ENCODE measurements at places on chromosomes 12 and 14.

DNA sequence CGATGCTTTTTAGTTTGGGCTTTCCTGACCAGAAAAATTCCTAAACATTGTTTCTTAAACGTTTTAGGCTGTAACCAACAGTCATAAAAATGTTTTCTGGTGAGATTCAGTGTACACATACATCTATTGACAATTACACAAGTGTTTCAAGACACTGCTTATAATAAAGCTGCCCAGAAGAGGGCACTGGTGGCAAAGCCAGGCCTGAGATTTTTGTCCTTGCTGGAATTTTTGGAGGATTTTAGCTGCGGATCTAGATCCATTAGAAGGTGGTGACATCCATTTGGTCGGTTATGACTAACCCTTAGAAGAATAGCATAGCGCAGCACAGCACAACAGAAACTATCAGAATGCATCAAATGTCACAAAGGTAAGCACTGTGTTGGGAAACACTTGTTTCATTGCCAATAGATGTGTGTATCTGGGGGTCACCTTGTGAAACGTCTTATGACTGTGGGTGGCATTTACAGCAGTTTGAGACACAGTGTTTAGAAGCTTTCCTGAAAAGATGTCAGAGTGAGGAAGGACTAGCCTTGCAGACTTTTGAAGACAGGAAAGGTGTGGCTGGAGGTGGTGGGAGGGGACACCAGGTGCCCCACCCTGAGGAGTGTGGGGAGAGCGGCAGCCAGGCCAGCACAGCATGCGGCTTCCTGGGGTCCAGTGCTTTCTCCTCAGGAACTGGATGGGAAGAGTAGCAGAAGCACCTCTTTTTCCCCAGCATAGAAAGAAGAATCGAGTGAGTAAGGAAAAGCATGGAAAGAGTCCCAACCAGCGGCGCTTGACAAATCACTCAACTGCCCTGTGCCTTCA lies 54.7 kb upstream of the FKBP4 start:
- no peak for DNase-seq

DNA sequence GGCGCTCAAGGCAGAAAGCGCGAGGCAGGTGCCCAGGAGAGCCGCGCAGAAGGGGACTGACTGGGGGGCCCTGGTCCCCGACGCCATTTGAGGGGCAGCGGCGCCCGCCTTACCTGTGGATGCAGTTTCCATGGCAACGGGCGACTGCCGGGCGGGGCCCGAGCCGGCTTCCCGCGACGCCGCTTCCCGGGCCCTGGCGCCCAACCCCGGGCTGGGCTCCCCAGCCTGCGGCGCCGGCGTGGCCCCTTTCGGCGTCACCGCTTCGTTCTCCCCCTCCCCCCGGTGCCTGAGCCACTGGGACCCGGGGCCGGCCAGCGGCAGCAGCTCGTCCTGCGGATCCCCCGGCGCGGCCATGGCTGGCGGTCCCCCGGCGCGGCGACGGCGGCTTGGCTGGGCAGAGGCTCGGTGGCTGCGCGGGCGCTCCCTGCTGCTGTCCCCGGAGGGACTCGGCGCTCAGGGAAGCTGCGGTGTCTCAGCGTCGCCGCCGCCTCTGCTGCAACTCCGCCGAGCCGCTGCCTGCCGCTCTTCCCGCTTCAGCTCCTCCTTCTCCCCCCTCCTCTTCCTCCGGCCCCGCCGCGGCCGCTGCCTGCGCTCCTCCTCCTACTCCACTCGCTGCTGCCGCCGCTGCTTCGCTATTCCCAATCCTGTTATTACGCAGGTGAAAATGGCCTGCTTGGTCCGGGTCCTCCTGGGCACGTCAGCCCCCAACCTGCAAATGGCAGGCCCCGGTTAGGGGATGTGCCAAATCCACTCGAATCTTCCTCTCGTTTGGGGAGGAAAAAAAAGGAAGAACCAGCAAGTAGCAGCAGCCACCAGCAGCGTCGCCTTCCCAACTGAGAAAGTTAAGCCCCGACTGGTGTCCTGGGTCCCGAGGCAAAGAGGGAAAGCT lies at the start of gene RTN1:
RTN1 (minus strand) TSS at position 500 of the 889 bp plus-strand sequence; CDS start at position 354, 146 bp downstream.
- peak; percentile 13 for DNase-seq

- no peak for DNase-seq
These were observed 92.6 kb downstream of the KIF26A start for GRCh38 chr14:104230946-104231345.

DNA sequence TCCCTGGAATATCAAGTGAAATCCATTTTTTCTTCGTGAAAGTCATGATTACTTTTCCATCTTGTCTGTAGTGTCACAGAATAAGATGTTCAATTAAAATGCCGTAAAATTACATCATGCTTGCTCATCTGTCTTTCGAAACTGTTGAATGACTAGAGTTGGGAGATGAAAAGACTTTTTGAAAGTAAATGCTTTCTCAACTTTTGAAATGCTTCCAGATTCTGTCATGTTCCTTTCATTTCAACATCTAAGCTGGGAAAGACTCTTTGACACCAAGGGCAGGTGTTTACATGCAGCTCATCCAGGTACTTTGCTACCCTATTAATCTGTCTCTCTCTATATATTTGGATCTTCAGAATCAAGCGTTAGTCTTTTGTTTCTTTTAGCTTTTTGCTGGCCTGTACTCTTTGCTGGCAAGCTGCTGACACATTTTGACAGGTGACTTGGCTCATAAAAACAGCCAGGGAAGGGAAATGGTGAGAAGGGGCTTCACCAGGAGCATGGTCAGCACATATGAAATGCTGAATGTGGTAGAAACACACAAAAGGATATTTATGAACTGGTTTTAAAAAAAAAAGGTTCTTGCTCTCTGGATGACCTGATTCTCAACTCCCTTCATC lies 77.0 kb upstream of the METAP2 start:
- no peak for DNase-seq

GRCh38 chr14:65788876-65789275 lies 376.3 kb downstream of the FUT8 start:
- no peak for DNase-seq

DNA sequence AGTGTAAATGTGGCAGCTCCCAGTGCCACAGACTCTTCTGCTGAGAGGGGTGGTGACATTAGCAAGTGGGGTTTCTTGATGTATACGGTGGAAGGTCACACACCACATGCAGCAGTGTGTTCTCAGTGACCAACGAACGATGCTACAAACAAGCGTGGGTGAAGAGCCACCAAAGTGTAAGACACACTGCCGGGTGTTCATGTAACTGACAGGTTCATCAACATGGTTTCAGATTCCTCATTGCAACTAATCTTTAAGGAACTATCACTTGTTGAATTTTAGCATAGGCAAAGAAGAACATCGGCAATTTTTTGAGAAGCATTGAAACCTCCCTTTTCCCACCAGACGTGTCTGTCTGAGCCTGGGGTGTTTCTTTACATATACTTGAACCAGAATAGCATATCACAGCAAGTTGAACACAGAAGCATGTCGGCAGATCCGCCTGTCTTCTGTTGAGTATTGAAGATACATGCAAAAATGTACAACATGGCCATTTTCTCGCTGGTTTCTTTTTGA lies 58.8 kb downstream of the PPP2R5C start:
- peak; percentile 59 for DNase-seq

GRCh38 chr12:131620520-131620919 lies 90.4 kb upstream of the SFSWAP start:
- no peak for DNase-seq

GRCh38 chr12:53766881-53767280 lies 15.1 kb upstream of the CISTR start:
- no peak for DNase-seq

GRCh38 chr12:105945880-105946279 lies 192.9 kb downstream of the NUAK1 start:
- no peak for DNase-seq

DNA sequence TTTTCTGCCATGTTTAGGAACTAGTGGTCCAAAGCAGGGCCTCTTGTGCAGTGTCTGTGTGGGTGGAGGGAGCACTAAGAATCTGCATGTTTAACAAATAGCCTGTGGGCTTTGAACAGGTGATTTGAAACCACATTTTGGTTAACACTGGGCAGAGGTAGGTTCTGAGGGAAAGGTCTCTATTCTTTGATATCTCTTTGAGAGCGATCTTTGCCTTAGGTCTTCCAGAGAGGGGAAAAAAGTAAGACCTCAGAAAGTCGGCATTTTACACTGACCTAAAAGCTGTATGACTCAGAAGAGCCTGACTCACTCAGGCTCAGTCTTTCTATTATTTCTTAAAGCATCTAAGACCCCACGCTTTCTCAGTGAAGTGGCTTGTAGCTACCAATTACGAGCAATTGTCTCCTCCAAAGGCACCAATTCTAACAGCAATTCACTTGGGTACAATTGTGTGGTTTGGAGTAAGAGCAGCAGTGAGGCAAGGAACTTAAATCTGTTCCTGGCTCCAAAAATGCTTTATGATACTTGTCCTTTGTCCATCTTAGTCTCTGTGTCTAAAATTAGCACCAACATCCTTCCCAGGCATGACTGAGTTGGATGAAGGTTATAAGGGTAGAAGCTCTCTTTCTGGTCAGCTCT lies 8.8 kb downstream of the EIF2B2 start:
- DNase-seq = no peak

DNA sequence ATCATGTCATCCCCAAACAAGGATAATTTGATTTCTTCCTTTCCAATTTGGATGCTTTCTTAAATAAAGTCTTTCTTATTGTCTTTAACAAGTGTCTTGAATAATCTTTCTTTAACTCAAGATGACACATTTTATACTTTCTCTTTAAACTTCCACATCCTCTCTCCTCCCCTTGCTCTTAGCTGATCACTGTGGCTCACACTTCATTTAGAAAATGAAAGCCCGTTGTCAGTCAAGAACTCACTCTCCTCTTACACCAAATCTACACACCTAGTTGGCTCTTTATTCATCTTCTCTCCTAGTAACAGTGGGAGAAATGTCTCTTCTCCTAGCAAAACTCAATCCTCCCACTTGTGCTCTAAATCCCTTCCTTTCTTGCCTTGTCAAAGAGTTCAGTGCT lies 10.4 kb upstream of the RMST start:
- DNase-seq = no peak

GRCh38 chr12:41336041-41336549 lies 148.0 kb downstream of the PDZRN4 start:
- DNase-seq = no peak

GRCh38 chr12:119369161-119369560 lies 34.6 kb downstream of the CCDC60 start:
- DNase-seq = no peak

DNA sequence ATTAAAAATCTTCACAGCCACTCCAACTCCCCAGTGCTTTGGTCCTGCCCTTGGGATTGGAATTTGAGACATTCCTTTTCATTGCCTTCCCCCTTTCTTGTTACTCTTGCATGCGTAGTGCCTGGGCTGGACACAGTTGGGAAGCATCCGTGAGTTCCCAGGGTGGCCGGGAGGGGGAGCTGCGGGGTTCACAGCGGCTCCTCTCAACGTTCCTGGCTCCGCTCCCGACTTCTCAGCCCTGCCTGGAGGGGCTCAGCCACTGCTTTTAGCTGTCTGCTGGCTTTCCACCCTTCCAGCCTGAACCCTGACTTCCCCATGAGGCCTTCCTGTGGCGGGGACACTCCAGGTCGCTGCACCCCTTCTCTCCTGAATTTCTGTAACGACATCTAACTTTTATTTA lies 3.2 kb downstream of the TEX52 start:
- DNase-seq = peak; percentile 48

DNA sequence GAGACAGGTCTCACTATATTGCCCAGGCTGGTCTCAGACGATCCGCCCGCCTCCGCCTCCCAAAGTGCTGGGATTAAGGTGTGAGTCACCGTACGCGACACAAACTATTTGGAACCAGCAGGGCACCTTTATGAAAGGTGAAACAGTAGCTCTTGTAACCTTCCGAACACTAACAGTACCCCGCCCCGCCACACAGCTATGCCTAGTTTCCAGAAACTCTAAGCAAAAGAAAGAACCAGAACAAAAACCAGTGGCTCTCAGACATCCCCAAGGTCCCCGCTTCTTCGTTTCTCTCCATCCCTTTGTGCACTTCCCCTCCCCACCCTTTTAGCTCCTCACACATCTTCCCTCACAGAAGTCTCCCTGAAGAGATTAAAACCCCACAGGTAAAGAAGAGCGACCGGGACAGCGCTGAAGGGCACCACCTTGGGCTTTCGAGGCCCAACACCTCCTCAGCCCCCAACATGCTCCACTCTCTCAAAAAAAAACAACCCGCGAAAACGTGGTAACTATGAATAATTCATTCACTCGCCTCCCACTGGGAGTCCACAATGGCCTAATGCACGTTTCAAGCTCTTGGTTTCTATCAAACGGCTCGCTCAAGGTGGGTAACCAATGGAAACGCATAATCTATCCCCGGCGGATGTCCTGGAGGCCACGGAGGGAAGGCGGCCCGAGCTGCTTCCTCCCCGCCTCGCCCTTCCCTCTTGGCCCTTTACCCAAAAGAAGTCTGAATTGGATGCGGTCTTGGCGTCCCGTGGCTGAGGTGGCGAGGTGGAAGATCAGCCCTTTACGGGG lies 877 bp downstream of the BAG5 start:
- peak; percentile 62 for DNase-seq

DNA sequence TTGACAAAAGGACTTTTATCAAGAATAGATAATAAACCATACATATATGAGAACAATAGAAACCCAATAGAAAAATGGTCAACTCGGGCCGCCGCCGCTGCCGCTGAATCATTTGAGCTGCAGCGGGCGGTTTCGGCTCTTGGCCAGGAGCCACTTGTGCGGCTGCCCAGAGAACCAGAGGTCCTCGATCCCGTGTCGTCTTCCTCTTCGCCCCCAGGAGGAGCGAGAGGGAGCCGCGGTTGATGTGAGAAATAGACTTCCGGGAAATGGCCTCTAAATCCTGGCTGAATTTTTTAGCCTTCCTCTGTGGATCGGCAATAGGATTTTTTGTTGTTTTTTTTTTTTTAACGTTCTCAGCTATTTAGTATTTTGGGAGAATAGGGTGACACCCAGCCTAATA lies 44.8 kb downstream of the CPSF6 start:
- no peak for DNase-seq

GRCh38 chr14:69719501-69719951 lies 47.4 kb upstream of the SRSF5 start:
- no peak for DNase-seq

DNA sequence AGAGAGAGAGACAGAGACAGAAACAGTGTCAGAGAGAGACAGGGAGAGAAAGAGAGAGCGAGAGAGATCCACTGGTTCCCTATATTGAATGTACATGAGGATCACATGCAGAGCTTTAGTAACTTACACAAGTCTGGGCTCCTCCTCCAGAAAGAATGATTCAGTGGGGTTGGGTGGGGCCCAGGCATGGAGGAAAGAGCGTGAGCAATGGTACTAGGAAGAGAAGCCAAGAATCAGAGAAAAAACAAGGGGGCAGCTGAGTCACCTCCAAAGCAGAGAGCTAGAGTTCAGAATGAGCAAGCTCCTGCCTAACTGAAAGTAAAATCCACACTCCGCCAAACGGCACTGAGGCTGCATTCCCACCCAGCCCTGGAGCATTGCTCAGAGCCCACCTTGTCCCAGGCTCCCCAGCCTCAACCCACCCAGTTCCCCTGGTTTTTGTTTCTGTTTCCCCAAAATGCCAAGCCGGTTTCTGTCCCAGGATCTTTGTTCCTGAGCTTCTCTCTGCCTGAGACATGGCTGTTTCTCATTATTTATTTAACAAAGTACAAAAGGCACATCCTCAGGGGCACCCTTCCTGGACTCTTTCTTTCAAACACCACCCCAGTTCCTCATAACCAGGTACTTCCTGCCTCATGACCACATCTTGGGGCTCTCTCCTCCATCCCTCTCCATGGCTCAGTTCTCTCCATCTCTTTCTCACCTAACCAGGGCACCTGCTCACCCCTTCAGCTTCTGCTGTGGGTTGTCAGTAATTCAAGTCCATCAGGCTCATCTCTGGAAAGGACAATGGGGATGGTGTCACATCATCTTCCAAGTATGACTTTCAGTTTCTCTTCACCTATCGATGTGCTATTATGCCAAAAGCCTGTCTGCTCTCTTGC lies 670.3 kb upstream of the TBX3 start:
- DNase-seq = no peak

GRCh38 chr12:9118158-9118557 lies 2.4 kb upstream of the A2M start:
- DNase-seq = no peak

Measured in activated CD4-positive, alpha-beta T cell treated with anti-CD3 and anti-CD28 coated beads, Interleukin-2, amount 10 ng/mL, durations not matched to agents 7 days and 5 days (primary cell).